Stimulated activated CD4-positive, alpha-beta T cell treated with anti-CD3 and anti-CD28 coated beads, Interleukin-12 subunit alpha, Interleukin-12 subunit beta, amount 100 ng/mL, for 4 hours (primary cell): ENCODE measurements at places on chromosomes 4 and X.

- DNase-seq: no peak
Measured at GRCh38 chr4:89398146-89398545, 90.5 kb upstream of the GPRIN3 start.

- DNase-seq: peak; percentile 45
Measured at GRCh38 chr4:37891260-37892159, 626 bp downstream of the TBC1D1 start.

- peak; percentile 53 for DNase-seq
Measured at GRCh38 chr4:2837904-2838496, 5.6 kb upstream of the ADD1 start.

DNA sequence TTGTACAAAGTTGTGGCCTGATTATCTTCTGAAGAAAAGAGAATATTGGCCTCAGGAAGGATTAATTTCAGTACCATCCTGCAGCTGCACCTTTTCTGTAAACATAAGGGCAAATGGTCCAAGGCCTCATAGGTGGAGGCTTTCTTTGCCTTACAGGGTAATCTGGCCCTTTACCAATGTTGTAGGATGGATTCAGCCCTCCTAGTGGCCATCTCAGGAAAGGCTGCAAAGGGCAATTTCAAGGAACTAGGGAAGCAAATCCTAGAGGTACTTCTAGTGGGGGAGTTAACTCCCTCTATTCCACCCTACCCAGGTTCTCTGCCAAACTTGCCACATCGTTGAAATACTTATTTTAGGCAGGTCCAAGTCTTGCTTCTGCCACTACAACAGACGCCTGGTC is 57.6 kb downstream of the UGT2B11 start:
- DNase-seq: no peak

GRCh38 chrX:3777416-3777815 is 64.0 kb upstream of the PRKX start:
- no peak for DNase-seq

- no peak for DNase-seq
Measured at GRCh38 chr4:176837169-176837895, 44.6 kb upstream of the VEGFC start.

DNA sequence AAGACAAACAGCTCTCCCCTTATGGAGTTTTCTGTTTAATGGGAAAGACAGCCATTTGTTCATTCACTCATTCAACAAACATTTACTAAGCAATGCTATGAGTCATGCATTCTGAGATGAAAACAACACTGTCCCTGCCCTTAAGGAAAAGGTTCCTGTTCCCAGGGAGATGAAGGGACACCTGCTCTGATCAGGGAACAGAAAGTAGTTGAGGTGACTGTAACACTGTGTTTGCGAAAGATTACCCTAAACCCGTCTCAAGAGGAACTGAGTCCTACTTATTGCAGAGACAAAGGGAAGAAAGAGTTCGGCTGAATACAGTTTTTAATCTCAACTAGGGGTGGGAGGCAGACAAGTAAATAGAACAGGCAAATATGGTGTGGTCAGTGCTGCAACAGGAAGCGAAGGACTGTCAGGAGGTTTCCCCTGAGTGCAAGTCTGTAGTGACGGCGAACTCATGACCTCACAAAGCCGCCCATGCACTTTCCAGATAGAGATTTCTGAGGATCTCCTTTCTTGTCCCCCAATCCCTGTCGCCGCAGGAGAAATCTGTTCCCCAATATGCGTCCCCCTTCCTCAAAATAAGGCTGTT is 712 bp downstream of the STX18 start:
- peak; percentile 6 for DNase-seq

DNA sequence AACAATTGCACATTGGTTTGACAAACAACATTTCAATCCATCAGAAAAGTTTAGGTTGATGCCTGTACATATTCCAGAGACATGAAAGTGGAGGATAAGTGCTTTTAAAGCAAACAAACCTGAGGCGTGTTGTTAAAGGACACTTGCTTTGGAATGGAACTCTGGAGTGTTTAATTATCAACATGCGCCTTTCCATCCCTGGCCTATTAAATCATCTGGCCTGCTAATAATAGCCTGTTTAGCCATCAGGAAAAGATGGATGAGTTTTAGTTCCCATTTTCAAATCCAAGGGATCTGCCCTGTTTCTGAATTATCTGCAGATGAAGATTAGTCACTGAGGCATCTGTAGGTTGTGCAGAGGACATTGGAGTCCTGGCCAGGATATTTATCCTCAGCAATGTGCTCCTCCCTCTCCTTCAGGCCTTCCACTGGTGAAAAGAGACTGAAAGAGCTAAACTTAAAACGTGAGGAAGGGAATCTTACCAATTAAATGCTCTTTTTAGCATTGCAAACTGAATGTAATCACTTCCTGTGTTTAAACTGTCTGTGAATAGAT is 388.9 kb downstream of the PPARGC1A start:
- no peak for DNase-seq

DNA sequence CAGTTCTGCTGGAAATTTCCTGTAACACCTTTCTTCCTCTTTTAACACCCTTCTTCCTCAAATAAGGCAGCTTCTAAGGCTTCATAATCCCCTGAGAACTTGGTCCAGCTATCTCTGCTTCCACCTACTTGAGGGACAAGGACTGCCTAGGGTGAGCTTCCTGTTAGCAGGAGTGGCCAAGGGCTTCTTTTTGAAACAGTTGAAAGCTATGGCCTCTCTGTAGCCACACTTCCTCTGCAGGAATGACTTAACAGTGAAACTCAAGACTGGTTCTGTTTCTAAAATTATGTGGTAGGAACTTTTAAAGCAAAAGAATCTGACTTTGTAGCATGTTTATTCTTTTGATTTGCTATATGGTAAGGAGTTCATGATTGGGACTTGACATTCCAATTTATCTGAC is 108.5 kb upstream of the WDR1 start:
- no peak for DNase-seq

- DNase-seq: peak; percentile 44
Measured at GRCh38 chrX:135596495-135596894, 76.0 kb downstream of the INTS6L start.

- DNase-seq: no peak
Measured at GRCh38 chr4:151403656-151404055, 5.3 kb upstream of the FHIP1A start.

GRCh38 chr4:101049549-101050001 is 297.8 kb downstream of the PPP3CA start:
- no peak for DNase-seq

GRCh38 chr4:46804781-46805413 is 104.1 kb downstream of the COX7B2 start:
- no peak for DNase-seq

GRCh38 chr4:151653548-151653918 is 107.3 kb downstream of the GATB start:
- no peak for DNase-seq

GRCh38 chr4:150140774-150141400 is 62.6 kb downstream of the DCLK2 start:
- DNase-seq: no peak

GRCh38 chr4:150232029-150232428 is 153.8 kb downstream of the DCLK2 start:
- DNase-seq: no peak

DNA sequence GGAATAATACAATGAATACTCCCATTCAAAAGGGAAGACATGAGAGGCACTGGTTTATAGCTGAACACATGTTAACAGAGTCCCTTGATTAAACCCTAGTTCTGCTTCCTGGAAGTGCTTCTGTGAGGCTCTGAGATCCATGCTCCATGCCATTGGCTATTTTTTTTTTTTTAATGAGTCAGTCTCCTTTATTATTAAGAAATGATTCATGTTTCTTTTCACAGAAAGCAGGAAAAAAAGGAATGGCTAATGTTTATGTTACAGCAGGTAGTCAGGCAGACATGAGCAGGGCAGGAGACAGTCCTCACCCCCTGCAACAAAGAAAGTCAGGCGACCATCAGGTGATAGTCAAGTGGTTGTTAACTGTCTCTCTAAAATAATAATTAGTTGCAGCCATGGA is 598.7 kb downstream of the EPHA5 start:
- DNase-seq: no peak

DNA sequence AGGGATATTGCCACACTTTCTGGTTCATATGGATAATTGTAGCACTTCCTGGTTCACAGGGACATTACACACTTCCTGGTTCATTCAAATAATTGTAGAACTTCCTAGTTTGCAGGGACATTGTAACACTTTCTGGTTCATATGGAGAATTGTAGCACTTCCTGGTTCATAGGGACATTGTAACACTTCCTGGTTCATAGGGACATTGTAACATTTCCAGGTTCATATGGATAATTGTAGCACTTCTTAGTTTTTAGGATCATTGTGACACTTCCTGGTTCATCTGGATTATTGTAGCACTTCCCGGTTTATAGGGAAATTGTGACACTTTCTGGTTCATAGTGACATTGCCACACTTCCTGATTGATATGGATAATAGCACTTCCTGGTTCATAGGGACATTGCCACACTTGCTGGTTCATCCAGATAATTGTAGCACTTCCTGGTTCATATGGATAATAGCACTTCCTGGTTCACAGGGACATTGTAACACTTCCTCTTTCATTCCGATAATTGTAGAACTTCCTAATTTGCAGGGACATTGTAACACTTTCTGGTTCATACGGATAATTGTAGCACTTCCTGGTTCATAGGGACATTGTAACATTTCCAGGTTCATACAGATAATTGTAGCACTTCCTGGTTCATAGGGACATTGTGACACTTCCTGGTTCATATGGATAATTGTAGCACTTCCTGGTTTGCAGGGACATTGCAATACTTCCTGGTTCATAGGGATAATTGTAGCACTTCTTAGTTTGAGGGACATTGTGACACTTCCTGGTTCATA is 59.2 kb upstream of the CD99 start:
- DNase-seq: no peak

- DNase-seq: no peak
Measured at GRCh38 chr4:109009909-109010308, 247.1 kb upstream of the ETNPPL start.

- DNase-seq: no peak
Measured at GRCh38 chrX:69182818-69183380, 17.6 kb upstream of the PJA1 start.

GRCh38 chr4:24892278-24892677 is 20.6 kb downstream of the CCDC149 start:
- DNase-seq: no peak

- DNase-seq: no peak
Measured at GRCh38 chr4:73505567-73505966, 24.0 kb downstream of the AFM start.

- DNase-seq: peak; percentile 57
Measured at GRCh38 chr4:139266583-139267257, 13.3 kb downstream of the MGARP start.

DNA sequence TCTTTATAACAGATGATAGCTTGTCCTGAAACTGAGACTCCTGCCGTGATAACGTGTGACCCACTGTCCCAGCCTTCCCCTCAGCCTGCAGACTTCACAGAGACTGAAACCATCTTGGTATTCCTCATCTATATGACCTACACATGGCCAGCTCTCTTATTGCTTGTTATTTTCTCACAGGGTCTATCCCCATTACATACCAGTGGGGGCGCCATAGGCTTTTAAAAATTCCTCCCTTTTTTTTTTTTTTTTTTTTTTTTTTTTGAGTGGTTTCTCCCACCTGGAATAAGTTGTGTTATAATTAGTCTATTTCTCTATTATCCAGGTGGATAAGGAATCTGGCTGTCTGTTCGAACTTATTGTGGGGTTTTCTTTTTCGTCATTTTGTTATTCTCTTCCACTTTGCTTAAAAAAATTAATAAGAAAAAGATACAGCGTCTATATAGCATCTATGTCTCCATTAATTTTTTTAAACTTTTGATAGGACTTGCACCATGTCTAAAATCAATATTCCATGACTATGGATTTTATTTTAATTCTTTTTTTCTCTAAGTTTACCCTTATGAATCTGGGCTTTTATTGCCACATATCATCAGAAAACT is 47.2 kb downstream of the GYG2 start:
- no peak for DNase-seq

- no peak for DNase-seq
Measured at GRCh38 chrX:155235891-155236290, 19.6 kb downstream of the VBP1 start.
